ENCODE measurements at places on chromosomes 5 and 9. TPM values are rescaled to one million over a fixed set of nuclear protein-coding genes. Genes with fewer than 3 reads are reported as not detected.

Gene HAPLN1
- polyA plus RNA-seq, result 9.7 TPM

Gene CCL27
- 1.1 TPM for polyA plus RNA-seq

Gene IL3
- not detected for polyA plus RNA-seq

Gene CDO1
- polyA plus RNA-seq, result 22.9 TPM

Gene C9orf50
- 0.30 TPM for polyA plus RNA-seq

Gene TMOD1
- 1.7 TPM for polyA plus RNA-seq

DNA sequence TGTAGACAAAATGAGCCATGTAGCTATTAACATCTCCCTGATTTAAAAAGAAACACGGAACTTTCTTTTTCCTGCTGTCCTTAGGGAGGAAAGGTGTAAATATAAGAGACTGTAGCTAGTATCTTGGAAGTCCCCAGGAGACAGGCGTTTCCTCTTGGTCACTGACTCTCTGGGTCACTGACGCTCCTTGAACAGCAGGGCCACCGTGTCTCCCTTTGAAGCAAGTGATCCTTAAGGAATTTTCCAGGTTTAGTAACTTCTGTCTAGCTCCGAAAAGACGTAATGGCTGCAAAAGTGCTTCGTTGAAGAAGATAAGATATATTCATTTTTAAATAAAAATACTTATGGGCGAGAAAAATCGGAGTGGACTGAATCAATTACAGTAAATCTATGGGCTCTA is 745 bp upstream of the CLTA start:
- no peak for DNase-seq

DNA sequence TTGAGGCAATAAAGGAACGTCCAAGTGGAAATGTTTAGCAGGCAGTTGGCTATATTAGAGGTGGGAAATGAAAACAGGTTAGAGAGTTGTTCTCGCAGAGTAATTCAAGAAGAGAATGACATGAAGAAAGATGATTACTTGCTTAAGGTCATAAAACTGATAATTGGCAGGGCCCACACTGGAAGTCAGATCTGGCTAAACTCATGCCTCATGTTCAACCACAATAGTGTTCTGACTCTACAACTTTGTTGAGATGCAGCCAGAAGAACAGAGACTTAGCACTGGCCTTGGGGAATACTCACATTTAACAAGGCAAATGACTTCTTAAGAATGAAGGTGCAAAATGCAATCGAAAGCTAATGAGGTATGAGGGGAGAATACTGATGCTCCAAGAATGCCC is 27.2 kb upstream of the TNFSF8 start:
- no peak for DNase-seq

DNA sequence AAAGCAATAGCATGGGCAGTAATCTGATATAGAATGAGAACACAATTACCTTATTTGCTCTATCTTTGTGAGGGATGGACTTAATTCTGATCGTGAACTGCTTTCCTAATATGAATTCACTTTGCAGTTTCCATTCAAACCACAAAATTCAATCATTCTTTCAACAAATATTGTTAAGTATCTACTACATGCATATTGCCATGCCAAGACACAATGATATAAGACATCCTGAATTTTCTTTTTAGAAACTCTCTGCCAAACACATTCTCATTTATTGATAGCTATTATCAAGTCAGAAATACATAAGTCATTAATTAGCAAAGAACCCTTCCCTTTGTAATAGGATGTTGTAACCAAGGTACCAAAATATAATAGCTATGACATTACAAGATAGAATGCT is 121.6 kb upstream of the TARS1 start:
- no peak for DNase-seq

DNA sequence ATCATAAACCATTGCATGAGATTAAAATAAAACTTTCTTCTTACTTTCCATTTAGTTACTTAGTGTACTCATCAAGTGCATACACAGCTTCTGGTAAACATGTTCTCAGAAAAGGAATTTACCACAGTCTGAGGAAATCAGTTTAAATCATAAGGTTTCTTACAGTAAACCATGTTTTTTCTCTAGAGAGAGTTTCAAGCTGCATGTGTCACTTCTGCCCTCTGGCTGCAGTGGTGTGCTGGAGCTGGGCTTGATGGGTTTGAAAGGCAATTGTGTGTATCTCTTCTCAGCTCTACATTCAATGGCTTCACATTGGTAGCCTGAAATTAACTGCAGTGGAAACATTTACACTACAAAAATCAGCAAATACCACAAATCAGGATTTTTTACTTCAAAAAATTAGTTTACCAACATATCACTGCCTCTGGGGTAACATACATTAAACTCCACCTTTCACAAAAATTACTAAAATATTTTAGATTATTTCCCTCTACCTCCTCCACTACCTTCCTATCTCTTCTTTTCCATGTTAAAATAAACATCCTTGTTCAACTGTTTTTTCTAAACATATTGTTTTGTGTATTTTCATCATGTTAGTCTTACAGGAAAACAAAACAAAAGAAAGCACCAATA is 414.3 kb downstream of the ANXA1 start:
- no peak for DNase-seq

- DNase-seq, result no peak
These were observed 2.1 kb downstream of the ADAMTS2 start for GRCh38 chr5:179343021-179343718.

- no peak for DNase-seq
These were observed 6.9 kb downstream of the GMCL2 start for GRCh38 chr5:178180141-178180863.

DNA sequence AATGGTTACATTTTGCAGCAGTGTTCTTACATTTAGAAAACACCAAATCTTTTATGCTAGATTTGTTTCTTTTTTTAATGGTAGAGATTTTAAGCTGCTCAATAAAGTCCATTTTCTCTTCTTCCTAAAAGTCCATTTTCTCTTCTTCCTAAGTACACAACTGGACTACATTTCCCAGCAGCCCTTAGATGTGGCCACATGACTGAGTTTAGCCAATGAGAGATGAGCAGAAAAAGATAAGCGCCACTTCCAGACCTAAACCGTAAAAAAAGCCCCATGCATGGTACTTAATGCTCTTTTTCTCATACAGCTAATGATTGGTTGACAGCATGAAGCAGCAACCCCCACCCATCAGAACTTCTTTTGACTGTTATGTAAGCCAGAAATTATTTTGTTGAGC is 206.7 kb downstream of the FAM114A2 start:
- DNase-seq, result no peak

DNA sequence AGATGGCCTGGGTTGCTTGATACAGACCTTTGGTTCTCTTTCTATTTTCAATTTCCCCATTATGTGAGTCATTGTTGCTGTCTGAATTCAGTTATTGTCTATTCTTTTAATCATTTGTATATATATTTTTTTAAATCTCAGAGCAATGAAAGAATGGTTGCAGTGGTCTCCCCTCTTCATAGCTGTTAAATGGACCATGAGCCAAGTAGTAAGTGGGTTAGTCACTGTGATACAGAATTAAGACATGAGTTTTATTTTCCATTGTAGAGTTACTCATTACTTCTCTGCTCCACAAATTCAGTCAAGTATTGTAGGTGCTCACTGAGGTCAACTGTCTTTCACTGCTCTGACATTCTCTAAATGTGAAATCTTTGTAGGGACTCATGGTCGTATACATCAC is 174.6 kb upstream of the GRAMD2B start:
- DNase-seq, result no peak

- no peak for DNase-seq
These were observed 26.0 kb downstream of the JAKMIP2 start for GRCh38 chr5:147756566-147756965.
